Neural crest cell (in vitro differentiated cells): ENCODE measurements at places on chromosomes 1 and 21. TPM values are rescaled to one million over a fixed set of nuclear protein-coding genes. Genes with fewer than 3 reads are reported as not detected.

The CA6 gene
- not detected in 2 replicates for total RNA-seq

- DNase-seq: no peak
Measured at GRCh38 chr21:34909492-34910292, 139.4 kb downstream of the RUNX1 start.

DNA sequence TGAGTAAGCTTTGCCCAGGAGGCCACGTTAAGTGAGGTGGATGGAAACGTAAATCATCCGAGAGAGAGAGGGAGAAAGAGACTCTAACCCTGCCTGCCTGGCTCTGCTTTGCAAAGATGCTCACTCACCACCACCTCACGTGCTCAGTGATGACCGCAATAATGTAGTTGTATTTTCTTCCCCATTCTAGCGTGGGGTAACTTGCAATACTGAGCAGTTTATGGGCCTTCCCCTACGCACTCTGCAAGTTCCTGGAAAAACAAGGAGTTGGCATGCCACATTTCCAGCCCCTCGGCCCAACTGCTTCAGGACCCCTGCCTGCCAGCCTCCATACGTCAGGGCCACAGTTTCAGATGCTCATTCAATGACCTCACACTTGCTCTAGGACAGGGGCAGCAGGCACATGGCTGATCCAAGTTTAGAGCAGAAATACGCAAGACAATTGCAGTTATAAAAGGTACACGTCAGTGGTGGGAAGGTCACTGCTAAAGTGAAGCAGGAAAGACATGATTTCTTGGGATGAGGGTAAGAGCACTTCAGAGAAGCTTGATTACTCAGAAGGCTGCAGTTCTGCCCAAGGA, 112.5 kb upstream of the RAB4A start:
- DNase-seq: no peak

DNA sequence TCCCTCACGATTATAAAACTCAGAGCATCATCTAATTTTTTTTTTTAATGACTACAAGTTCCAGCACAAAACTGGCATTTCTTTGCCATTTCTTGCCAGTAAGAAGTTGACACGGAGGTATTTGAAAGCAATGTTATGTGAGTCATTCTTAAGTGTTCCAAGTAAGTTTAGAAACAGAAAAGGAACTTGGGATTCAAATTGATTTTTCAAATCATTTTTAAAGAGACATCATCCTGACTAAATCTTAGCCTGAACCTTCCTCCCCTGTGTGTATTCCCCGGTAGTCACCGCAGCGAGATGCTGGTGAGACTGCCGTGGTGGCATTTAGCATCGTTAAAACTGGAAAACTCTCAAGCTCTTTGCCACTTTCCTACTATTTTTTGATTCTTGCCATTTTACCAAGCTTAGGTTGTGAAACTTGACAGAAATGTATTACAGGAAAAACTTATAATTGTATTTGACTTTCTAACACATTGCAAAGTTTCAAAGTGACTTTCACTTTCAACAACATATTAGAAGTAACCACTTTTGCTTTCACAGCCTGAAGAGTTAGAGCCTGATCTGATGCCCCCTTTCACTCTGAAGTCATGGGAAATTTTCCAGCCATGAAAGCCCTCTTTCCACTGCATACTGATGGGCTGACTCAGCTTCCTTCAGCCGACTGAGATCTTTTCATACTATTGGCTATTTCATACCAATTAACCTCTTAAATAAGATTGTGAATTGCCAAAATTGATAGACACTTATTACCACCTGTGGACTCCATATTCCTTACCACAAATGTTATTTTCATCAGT, 61.4 kb downstream of the OLFML2B start:
- no peak for DNase-seq

GRCh38 chr1:12552111-12552888, 65.7 kb downstream of the DHRS3 start:
- DNase-seq: no peak

GRCh38 chr1:21904704-21905520, 32.2 kb downstream of the HSPG2 start:
- DNase-seq: no peak

DNA sequence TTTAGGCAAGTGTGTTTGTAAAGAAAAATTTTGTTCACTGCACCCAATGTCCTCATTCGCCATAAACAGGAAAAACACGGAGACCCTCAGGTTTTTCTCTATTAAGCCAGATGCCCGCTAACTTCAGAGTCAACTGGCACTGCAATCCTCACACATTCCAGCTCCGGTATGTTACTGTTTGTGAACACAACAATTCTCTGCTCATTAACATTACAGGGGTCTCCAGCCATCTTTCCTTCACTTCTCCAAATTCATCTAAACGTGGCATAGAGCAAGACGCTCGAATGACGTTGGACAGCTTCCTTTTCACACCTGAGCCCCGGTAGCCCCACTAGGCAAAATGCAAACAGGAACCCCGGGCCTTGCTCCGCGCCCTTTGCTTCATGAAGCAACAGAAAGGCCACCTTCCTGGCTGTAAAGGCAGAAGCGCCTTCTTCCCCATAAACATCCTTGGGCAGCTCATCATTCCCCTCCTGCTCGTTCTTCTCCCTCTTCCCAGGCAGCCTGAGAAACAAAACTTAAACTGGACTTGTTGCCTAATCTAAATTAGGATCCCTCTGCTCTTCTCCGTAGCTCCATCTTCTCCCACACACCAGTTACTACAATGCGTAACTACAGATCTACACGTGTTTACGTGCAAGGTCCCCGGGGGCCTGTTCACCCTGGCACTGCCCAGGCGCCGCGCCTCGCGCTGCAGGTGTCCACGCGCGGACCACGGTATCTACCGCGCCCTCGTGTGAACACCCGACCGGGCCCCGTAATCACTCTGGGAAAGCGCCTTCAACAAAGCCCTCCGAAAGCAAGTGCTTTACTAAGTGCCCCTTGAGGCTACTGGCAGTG, 1.2 kb downstream of the LBR start:
- DNase-seq: no peak

DNA sequence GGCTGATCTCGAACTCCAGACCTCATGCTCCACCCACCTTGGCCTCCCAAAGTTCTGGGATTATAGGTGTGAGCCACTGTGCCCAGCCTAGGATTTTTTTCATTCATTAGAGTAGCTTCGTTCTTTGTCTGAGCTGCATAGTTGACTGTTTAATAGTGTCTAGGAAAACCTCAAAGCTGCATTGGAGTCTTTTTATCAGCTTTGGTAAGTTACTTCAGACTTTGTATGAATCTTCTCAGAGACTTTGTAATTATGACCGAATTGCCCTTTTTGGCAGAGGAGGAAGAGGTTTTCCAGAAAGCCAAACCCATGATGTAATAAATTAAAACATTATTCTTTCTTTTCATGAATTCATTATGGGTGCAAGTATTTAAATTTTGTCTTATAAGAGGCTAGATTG, 5.1 kb downstream of the DNAJB4 start:
- no peak for DNase-seq
